ENCODE measurements at places on chromosomes 7 and 10.

DNA sequence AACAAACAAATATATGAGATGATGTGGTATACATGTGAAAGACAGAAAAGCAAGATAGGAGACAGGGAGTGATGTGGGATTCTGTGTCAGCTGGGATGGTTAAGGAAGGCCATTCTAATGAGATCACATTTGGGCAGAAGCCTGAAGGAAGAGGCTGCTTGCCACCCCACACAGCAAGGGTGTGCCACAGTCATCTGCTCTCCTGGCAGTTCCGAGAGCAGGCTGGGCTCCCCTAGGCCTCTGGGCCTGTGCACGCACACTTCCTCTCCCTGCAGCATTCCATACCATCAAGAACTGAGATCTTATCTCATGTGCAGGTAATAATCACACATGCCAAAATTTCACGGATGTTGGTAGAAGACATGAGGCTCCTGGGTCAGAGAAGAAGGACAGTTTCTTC is 43.1 kb downstream of the SYPL1 start:
- ATAC-seq, result peak; percentile 9

- no peak for ATAC-seq
Observed at GRCh38 chr7:139838876-139839275, 9.8 kb downstream of the TBXAS1 start.

- no peak for ATAC-seq
Observed at GRCh38 chr7:51069411-51070083, 247.1 kb downstream of the COBL start.

DNA sequence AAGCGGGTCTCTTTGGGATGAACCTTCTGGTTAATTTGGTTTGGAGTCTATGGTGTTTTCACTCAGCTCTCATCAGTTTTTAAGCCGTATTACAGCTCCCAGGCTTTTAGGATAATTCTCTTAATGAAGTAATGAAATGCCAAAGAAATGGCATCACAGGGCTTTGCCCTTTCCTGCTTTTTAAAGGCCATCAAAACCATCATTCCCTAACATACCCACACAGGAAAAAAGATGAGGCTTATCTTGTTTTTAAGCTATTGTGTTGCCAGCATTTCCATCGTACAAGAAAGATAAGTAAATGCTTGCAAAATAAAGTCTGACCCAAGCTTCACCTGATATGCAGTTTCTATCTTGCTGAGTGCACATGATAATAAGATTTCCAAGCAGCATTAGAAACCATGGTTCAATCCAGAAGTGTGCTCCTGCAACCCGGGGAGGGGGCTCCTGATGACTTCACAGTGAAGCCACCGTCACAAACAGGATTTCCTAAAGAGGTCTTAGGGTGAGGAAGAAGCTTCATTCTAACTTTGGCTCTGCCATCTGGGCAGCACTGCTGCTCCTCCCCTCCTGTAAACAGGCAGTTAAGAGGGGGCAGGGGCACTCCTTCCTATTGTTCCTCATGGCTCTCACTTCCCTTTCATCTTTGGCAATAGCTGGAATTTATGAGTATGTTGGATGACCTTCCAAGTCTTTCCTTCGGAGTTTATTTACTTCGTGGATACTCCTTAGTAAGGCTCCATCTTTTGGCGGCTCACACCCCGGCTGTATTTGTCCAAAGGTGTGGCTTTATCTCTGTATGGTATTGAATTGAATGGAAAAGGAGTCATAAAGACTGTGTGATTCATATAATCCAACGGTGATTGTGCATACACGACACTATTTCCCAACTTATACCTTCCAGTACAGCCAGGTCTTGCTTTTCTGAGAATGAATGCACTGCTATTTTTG is 55.2 kb upstream of the FAM133B start:
- no peak for ATAC-seq

- ATAC-seq, result no peak
Observed at GRCh38 chr7:38525857-38526256, 105.3 kb downstream of the AMPH start.

DNA sequence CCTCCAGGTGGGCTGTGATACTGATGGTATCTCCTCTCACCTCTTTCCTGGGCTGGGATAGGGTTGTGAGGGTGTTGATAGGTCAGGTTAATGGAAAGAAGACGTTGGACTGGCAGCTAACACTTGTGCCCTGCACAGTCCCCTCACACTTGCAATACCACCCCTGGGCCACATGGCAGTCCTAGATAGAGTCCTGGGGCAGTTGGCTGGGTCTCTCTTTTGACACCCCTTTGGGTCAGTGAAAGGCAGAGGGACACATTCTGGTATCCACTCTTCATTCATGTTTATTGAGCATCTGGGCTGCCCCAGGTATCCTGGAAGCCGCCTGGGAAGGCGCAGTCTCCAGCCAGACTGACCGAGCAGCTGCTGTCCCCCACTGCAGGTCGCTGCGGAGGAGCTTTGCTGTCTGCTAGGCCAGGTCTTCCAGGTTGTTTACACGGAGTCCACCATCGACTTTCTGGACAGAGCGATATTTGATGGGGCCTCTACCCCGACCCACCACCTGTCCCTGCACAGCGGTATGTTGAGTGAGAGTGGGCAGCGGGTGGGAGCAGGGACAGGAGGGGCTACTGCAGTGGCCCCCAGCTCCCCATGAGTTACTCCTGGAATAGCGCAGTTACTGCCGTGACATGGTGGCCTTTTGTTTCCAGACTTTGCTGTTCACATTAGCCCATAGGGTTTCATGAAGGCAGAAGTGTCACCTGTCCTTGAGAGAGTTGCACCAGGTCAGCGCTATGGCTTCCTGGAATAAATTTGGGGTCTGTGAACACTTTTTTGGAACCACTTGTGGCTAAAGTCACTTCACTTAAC is 19.1 kb downstream of the NACAD start:
- no peak for ATAC-seq

DNA sequence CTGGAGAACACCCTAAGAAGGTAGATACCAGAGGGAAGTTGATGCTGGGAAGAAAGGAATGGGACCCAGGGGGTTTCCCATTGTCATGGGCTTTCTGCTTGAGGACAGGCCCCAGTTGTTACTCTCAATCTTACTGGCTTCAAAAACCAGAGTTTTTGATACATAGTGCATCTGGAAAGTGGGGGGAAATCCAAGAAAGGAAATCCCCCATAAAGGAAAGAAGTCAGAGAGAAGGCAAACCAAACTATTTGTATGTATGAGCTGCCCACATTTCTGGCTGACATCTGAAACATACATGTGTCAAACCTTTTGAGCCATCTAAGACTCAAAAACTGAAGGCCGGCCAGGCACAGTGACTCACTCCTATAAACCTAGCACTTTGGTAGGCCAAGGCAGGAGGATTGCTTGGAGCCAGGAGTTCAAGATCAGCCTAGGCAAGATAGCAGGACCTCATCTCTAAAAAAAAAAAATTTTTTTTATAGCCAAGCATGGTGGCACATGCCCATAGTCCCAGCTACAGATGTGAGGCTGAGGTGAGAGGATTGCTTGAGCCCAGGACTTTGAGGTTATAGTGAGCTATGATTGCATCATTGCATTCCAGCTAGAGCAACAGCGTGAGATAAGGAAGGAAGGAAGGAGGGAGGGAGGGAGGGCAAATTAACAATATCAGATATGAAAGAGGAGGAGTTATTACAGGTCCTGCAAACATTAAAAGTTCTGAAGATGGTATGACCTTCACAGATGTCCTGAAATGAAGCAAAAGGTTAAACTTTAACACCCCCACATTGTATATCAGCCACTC is 6.7 kb upstream of the COA1 start:
- ATAC-seq, result no peak

GRCh38 chr10:3911713-3912442 is 126.9 kb upstream of the KLF6 start:
- peak; percentile 76 for ATAC-seq

GRCh38 chr10:90138844-90139243 is 437.5 kb downstream of the KIF20B start:
- no peak for ATAC-seq

DNA sequence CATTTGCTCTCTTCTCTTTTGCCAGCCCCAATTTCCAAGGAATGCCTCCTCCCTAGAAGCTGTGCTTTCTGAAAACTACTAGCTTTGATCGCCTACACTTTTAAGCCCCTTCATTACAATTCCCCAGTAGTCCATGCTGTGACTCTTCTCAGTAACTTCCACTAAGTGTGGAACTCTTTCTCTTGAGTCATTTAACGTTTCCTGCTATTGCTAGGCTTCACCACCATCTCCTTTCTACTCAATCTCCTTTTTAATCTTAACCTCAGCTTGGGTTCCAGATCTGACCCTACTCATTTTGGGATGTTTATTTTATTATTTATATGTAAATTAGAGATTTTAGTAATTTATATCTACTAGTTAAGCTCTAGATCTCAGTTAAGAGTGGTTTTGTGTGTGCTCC is 14.4 kb upstream of the SEMA3D start:
- no peak for ATAC-seq

DNA sequence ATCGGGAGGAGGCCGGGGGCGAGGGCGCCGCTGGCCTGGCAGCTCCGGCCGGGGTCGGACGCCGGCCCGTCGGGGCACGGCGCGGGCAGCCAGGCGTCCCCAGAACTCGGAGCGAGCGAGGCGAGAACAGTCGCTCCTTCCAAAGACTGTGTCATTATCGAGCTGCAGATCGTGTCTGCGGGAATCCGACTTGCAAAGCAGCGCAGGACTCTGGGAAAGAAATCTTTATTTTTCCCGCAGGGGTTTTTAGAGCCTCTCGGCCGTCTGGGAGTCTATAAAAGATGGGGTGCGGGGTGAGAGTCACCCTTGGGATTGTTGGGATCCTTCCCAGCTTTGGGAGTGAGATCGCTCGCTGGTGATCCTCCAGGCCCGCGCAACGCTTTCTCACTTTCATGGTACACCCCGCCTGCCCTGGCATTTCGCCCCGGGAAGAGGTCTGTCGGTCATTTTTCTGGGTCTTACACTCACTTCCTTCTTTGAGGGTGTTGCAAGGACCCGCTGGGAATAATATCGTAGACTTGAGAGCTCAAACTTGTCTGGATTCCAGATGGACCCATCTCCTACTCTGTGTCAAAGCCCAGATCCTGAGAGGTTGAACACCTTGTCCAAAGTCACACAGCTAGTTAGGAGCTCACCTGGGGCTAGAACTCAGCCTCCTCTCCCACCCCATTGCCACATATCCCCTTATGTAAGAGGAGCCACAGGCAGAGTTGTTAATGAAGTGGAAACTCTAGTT is 1.0 kb downstream of the UBTD1 start:
- no peak for ATAC-seq

DNA sequence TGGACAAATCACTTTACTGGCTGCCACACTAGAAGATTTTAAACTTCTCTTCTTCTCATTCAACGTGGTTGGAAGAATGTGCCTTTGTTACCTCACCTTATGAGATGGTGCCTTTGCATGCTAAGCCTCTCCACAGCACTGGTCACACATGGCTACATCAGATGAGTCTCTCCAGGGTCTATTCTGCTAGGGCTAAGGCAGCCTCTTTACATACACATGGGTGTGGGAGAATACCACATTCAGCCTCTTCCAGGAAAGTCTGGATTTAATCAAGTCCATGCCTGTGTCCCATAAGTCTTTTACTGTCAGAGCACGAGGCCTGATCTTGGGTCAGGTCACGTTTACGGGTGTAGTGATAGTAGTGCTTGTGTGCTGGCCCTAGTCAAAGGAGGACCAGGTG is 701.5 kb downstream of the SORCS3 start:
- no peak for ATAC-seq

- ATAC-seq, result peak; percentile 45
Observed at GRCh38 chr7:77393261-77393660, 22.9 kb downstream of the GSAP start.

- no peak for ATAC-seq
Observed at GRCh38 chr7:144508702-144509101, 105.2 kb upstream of the NOBOX start.

DNA sequence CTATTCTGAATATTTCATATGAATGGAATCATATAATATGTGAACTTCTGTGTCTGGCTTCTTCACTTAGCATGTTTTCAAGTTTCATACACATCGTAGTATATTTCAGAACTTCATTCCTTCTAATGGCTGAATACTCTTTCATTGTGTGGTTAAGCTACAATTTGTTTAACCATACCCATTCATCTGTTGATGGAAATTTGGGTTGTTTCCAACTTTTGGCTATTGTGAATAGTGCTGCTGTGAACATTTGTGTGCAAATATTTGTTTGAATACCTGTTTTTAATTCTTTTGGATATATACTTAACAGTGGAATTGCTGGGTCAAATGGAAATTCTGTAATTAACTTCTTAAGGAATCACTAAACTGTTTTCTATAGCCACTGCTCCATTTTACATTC is 86.0 kb upstream of the MDFIC start:
- ATAC-seq, result no peak

- ATAC-seq, result peak; percentile 90
Observed at GRCh38 chr10:16891375-16892313, 74.4 kb upstream of the RSU1 start.

- no peak for ATAC-seq
Observed at GRCh38 chr10:87508837-87509236, 4.1 kb downstream of the MINPP1 start.

DNA sequence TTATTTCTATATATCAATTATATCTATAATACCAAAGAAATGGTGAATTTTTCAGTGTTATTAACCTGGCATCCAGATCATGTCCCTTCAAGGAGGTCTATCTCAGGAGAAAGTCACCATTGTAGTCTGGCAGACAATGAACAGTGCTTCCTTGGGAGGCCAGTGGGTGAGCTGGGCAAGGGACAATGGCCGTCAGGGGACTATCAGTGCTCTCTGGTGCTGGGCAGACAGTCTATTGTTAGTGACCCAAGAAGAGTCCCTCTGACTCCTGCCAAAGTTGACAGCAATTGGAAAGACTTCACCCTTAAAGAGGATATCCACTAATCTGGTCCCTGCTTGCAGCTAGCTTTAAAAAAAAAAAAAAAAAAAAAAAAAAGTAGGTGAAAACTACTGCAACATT is 7.1 kb downstream of the JAZF1 start:
- ATAC-seq, result no peak

- no peak for ATAC-seq
Observed at GRCh38 chr10:84608126-84608525, 279.7 kb downstream of the CCSER2 start.

DNA sequence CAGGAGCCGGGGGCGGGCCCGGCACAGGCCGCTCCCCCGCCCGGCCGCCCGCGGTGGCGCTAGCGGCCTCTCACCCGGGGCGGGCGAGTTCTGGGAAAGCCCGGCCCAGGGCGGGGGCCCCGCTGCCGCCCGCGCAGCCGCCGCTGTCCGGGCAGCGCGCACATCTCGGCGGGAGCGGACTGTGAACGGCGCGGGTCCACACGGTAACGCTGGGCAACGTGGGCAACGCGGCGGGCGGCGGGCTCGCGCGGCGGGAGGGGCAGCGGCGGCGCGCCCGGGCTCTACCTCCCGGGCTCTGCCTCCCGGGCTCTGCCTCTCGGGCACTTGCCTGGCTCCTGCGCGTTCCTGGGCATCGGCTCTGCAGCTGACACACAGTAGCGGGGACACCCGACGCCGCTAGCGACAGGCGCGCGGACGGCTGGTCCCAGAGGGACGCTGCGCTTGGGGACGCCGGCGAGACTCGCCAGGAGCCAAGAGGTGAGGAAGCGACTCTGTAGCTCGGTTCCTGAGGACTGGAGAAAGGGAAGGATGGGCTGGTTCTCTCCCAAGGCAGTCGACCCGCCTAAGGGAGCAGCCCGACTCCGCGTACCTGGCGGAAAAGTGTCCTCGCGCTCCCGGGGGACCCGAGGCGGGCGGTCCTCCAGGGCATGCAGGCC is at the start of gene PLCE1:
Gene PLCE1, plus strand, starts transcription at position 150 of the 656 bp plus-strand sequence. CDS start 37,116 bp downstream, outside the sequence.
- ATAC-seq, result peak; percentile 85
